Dorsolateral prefrontal cortex (tissue), 122 donors: ENCODE measurements at places on chromosomes 16 and 17. TPM values are rescaled to one million over a fixed set of nuclear protein-coding genes. Genes with fewer than 3 reads are reported as not detected.

The NPIPA5 gene
- total RNA-seq, result 10.3 TPM

The JPH3 gene
- total RNA-seq, result 148 TPM

The SULT1A1 gene
- total RNA-seq, result 19.5 TPM

The AIPL1 gene
- not detected for total RNA-seq

- no peak for DNase-seq
Measured at GRCh38 chr17:72422505-72423285, 301.9 kb downstream of the SOX9 start.

DNA sequence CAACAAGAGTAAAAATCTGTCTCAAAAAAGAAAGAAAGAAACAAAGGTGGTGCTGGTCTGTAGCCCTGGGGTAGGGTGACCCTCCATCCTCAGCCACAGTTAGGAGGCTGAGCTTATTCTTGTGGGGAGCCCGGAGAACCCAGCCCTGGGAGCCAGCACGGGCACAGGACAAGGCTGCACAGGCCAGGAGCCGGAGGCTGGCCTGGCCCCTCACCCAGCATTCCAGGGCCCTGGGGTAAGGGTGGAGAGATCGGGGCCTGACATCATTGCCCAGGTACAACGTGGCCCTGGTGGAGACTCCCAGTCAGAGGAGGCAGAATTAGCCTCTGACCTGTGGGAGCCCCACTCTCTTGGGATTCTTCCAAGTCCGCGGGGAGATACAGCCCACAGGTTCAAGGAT is 10.3 kb upstream of the KRT17 start:
- DNase-seq, result no peak

- peak; percentile 94 for DNase-seq
Measured at GRCh38 chr16:23060458-23061320, 88.6 kb downstream of the USP31 start.
